ENCODE measurements at places on chromosomes 2 and 18.

DNA sequence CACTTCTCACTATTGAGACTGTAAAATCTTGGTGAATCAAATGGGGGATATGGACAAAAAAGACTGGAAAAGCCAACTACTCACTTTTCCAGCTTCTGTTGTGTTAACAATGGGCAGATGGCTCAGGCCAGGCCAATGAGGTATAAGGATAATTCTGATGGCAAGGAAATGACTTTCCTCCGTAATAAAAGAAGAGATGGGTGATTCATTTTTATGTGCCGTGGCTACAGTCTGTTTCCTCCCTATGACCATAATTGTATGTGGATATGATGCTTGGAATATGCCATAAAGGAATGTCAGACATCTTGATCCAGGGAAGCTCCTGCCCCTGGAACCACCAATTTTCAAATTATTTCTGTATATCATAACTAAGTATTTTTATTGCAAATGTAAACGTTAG lies 406.8 kb downstream of the CCDC85A start:
- DNase-seq: no peak

- DNase-seq: no peak
Measured at GRCh38 chr2:171595896-171596295, 73.6 kb downstream of the CYBRD1 start.

GRCh38 chr2:231917280-231918066 lies 8.7 kb downstream of the NPPC start:
- DNase-seq: no peak

DNA sequence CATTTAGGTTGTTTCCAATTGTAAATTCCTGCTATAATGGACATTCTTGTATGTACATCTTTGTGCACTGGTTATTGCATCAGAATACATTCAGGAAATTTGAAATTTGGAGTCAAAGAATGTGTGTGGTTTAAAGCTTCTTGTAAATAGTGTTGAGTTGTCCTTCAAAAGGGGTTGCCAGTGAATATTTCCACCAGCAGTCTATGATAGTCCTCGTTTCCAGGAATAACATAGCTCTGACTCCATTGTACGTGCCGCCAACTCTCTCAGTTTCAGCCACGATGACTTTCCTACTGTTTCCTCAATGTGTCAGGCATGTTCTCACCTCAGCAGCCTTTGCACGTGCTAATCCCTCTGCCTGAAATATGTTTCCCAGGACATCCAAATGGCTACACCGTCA lies 10.9 kb upstream of the HS6ST1 start:
- no peak for DNase-seq

- no peak for DNase-seq
Measured at GRCh38 chr18:75429975-75430374, 2.5 kb upstream of the SMIM21 start.

GRCh38 chr18:50839996-50840395 lies 20.2 kb upstream of the MRO start:
- no peak for DNase-seq

GRCh38 chr2:230821261-230821990 lies 43.3 kb upstream of the ITM2C start:
- DNase-seq: no peak

DNA sequence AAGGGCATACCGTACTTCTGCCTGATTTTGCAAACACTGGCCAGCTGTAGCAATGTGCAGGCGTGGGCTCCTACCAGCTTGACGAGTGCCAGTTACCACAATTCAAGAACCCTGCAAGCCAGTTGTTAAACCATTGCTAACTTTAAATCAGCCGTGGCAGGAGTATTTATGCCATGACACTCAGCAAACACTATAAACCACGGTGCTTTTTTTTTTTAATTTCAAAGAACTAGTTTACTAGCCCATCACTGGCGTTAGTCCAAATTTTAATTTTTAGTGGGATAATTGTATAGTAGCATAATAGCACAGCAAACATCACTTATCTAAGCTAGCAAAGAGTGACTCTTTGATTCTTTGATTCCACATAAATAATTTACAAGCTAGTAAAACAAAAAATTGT lies 111.1 kb downstream of the COL4A4 start:
- no peak for DNase-seq

DNA sequence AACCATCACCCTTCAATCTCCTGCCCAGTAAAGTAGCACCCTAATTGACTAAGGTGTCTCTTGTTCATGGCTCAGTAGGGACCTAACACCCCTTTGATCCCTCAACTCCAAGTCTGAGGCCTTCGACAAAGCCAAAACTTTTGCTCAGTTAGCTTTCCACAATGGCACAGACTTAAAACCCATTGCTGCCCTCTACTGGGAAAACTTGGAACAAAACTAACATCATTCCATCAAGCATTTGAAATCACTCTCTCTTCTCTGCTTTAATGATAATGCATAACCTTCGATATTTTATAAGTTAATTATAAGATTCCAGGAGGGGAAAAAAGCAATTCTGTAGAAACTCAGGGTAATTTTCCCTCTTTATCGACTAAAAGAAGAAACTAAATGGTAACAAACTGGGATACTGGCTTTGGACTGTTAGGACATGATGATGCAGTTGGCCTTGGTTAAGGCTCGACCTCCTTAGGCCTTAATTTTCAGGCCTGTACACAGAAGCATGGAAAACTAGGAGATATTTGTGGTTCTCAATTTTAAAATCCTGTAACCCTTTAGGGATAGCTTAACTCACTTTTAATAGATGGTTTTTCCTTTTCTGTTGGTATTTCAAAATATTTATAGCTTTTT lies 127.8 kb downstream of the STK39 start:
- no peak for DNase-seq

All from cortex of kidney (tissue), 1 donor.